ENCODE measurements at places on chromosomes 3 and 15.

DNA sequence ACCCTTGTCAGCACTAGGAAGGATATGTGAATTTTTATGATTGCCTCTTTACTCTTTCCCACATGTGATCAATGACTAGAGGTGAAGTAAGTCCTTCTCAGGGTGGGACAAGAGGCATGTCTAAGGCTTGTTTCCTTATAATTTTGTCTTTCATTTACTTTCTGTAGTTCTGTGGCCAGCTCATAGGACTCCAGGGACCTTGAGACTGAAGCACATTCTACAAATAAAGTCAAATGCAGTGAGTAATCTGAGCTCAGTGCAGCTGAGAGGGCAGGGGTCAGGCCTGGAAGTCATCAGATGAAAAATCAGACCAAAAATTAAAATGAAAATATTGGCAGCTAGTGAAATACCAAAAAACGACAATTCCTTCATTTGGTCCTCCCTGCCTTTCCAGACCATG, 424.7 kb upstream of the THBS1 start:
- DNase-seq = no peak

DNA sequence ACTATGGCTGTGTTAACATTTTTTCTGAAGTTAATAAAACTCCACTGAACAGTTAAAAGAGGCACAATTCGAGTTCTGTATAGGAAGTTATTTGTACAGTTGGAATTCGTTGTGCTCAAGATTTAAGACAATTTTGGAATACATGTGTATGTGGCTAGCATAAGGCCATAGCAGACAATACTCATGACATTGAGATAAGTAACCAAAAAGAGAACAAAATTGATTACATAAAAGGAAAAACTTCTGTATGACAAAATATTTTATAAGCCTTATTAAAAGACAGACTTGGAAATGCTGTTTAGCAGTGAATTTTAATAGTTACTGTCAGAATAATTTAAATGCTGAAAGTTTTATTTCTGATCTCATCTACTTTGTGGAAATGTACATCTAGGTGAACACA, 17.7 kb upstream of the EDEM1 start:
- no peak for DNase-seq

DNA sequence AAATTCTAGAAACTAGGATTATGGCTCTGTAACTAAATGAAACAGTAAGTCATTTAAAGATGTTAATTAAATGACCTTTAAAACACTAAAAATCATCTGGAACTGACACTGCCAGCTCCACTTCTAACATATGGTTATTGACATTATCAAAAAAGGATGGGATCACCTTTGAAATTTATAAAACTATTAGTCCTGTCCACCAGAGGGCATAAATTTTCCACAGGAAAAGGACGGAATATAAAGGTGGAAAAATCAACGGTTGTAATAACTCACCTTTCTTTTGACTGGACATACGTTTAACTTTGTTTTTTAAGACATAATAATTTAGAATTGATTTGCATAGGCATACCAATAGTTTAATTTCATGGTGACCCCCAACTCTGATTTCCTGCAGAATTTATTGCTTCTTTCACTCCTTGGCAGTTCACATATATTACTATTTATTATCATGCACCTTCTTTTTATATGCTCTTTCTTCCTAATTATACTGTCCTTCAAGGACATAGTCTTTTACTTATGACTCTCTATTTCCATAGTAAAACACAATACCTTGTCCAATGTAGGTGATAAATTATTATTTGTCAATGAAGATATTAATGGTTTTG, 345.7 kb downstream of the CADM2 start:
- no peak for DNase-seq

GRCh38 chr3:71831599-71831998, 46.7 kb upstream of the PROK2 start:
- no peak for DNase-seq

DNA sequence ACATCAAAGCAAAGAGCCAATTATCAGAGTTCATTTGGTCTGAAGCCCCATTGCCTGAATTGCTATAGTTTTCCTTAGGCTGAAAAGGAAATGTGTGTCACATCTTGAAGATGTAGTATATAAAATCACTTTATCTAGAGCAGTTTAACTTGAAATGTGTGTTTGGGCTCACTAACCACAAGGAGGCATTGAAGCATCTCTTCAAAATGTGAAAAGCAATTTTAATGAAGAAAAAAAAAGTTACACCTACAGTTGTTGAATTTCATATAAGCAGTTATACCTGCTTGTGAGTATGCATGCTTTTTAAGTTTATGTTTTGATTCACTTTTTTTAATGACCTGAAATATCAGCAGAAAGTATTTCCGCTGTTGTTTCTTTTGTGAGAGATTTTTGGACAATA, 129.3 kb downstream of the IQCH start:
- no peak for DNase-seq

- no peak for DNase-seq
Measured at GRCh38 chr3:48716508-48716981, 476 bp downstream of the IP6K2 start.

DNA sequence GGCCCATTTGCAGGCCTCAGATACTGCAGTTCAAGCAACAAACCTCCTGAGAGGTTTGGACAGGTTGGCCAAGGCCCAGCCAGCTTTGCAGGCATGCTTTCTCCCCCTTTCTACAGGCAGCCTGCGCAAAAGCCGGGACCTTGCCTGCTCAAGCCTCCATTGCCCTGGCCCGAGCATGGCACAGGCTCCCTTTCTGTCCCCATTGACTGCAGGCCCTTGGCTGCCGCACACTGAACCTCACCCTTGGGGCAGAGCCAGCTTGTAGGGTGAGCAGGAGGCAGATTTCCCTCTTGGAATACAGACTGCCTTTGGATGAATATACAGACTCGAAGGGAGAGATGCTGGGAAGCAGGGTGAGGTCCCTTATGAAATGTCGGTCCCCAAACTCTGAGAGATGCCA, 461.7 kb upstream of the PROK2 start:
- DNase-seq = no peak

DNA sequence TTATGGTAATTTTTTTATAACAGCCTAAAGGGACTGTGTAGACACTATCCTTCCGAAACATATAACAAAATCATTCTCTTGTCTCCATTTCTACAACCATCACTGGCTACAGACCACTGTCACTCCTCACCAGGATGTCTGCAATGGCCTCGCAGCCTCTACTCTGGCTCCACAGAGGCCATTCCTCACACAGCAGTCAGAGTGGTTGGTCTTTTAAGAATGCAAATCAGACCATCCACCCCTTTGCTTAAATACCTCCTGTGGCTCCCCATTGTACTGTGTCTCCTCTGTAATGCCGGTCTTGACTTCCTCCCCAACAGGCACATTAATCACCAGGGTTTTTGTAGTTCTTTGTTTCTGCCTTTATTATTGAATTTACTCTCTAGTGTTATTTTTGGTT, 344.8 kb downstream of the ERC2 start:
- no peak for DNase-seq

- DNase-seq = no peak
Measured at GRCh38 chr3:125194849-125195601, 17.5 kb downstream of the SLC12A8 start.

DNA sequence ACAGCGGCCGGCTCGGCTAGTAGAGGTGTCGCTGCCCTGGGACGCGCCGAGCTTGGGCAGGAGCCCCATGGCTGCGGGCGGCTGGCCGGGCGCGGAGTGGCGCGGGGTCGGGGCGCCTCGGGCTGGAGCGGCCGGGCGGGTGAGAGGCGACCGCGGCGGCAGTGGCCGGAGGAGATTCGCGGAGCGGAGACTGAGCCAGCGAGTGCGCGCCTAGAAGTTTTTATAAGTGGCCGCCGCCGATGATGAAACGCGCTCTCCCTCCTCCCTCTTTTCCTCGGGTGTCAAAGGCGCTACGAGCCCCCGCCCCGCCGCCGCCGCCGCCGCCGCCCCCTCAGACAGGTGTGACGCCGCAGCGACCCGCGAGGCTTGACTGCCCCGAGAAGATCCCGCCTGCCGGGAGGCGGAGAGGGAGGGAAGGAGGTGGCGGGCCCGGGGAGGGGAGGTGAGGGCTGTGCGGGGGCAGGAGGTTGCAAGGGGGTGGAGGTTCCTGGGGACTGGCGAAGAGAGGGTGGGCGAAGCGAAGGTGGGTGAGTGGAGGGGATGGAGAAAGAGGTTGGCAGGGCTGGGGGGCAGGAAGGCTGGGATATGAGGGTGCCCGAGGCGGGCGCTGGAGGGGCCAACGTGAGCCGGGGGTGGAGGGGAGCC, at the start of gene SLCO2A1:
Gene SLCO2A1 (minus strand): TSS at position 192 of the 645 bp plus-strand sequence. CDS start 123 bp downstream, at position 69.
- DNase-seq = no peak

- no peak for DNase-seq
Measured at GRCh38 chr3:191066669-191067068, 132.4 kb upstream of the OSTN start.

DNA sequence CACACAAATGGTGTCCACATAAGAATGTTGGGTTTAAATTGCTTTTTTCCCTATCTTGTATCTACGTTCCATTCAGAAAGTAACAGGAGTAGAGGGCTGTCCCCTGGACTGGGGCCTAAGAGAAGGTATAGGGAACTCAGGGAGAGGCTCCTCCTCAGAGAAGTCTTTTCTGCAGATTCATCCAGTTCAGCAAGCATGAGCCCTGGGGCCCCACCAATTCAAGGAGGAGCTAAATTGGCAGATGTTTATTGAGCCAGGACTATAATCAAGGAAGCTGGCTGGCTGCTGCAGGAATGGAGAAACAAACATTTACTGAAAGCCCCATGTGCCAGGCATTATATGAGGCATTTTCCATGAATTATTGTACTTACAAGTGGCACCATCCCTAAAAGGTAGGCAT, 22.1 kb upstream of the LARS2 start:
- no peak for DNase-seq

GRCh38 chr3:48851407-48851806, 3.7 kb upstream of the PRKAR2A start:
- DNase-seq = no peak

DNA sequence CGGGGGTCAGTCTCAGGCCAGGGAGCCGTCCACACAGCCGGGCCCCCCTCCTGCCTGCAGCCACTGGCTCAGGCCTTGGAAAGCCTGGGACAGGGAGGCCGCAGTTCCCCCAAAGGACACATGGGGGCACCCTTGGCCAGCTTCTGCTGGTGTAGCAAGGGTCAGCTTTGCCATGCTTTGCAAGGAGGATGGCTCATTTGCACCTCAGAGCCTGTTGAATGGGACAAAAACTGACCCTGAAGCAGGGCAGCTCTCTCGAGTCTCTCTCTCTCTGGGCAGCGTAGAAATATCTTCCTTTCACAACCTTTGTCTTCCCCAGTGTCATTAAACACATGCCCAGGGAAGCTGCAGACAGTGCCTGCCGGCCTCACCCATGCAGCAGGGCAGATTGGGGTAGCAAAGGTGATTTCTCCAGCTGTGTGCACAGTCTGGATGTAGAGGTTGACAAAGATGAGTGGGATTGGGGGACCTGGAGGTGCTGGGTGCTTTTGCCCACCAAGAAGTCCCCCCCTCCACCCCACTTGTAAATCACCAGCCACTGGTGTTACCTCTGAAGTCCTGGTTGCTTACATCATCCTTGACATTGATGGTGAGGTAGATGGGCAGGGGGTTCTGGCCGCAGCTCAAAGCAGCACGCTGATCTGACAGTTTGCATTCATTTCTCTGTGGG, 17.4 kb upstream of the EHD4 start:
- DNase-seq = peak; percentile 60

DNA sequence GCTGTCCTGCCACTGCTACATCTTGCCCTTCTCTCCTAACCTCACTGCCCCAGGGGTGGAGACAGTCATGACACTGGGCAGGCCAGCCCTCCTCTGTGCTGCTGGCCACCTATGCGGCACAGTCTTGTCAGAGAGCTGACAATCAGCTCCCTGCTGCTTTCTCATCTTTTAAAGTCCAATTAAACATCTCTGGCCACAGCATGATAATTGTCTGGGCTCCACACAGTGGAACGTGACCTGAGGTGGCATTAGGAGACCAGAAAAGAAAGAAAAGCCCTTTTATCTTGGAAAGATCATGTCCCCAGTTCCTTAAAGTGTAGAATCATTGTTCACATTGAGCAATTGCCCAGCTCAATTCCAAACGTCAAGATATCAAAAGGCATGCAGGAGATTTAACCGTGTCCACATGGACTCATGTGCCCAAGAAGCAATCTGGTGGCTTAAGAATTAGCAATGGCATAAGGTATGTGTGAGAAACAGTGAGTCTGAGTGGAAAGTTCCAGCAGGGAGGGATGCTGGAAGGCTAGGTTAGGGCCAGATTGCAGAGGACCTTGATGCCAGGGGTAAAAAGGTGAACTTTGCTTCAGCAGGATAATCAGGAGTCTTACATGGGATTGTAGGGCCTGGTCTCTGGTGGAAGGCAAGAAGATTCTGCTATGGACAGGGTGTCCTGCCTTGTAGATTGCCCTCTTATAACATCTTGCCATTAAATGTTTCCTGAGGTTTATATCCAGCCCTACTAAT, 15.3 kb upstream of the CACNA1D start:
- DNase-seq = no peak

DNA sequence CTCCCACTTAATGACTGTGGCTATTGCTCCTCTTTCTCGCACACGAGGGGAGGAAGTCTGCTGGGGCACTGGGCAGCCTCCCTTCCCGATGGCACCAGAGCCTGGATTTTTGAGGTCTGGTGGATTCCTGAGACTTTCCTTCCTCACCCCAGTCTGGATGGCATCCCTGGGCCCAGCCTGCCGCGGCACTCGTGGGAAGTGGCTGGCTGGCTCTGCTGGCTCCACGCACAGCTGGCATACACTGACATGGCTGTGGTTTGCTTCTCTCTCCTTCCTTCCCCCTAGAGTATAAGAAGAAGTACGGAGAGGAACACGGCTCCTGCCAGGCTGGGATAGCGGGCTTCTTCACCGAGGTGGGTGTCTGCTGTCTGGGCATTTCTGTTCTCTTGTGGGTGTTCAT, 319.8 kb upstream of the LRRFIP2 start:
- DNase-seq = no peak

DNA sequence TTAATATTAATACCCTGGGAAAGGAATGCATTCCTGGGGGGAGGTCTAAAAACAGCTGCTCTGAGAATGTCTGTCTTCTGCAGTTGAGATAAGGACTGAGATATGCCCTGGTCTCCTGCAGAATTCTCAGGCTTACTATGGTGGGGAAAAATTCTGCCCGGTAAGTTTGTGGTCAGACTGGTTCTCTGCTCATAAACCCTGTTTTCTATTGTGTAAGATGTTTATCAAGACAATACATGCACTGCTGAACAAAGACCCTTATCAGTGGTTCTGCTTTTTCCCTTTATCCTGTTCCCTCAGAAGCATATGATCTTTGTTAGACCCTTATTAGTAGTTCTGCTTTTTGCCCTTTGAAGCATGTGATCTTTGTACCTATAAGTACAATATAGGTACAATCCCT, 494.6 kb downstream of the CNTN6 start:
- no peak for DNase-seq
